ENCODE measurements at places on chromosomes 5 and 9.

DNA sequence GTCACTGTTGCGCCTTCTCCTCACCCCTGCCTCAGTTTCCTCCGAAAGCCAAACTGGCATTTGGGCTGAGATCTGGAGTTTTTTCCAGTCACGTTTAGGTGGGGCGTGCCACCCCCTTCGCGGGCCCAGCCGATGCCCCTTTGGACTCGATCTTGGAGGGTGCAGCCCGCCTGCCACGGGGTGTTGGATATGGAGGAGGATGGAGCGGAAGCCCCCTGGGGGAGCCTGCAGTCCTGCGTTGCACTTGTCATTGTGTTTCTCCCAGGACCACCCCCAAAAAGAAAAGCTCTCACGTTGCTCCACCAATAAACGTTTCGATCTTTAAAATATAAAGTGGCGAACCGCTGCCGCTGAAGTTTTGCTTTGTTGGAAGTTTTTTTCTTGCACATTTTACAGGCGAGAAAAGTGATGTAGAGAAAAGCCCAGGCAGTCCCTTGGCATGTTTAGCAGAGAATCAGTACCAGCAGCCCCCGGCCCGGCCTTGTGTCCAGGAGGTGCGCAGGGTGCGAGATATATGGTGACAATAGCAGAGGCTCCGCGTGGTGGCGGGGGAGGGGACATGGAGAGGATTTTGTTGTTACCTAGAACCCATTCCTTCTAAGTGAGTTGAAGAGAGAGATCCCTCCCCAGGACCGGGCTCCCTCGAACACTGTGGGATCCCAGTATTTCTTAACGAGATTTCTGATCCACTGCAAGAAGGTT lies 681 bp downstream of the F2R start:
- no peak for DNase-seq

GRCh38 chr9:125889476-125890419 lies 142.6 kb downstream of the PBX3 start:
- DNase-seq, result no peak

GRCh38 chr5:132907161-132907560 lies 33.7 kb downstream of the LEAP2 start:
- no peak for DNase-seq

DNA sequence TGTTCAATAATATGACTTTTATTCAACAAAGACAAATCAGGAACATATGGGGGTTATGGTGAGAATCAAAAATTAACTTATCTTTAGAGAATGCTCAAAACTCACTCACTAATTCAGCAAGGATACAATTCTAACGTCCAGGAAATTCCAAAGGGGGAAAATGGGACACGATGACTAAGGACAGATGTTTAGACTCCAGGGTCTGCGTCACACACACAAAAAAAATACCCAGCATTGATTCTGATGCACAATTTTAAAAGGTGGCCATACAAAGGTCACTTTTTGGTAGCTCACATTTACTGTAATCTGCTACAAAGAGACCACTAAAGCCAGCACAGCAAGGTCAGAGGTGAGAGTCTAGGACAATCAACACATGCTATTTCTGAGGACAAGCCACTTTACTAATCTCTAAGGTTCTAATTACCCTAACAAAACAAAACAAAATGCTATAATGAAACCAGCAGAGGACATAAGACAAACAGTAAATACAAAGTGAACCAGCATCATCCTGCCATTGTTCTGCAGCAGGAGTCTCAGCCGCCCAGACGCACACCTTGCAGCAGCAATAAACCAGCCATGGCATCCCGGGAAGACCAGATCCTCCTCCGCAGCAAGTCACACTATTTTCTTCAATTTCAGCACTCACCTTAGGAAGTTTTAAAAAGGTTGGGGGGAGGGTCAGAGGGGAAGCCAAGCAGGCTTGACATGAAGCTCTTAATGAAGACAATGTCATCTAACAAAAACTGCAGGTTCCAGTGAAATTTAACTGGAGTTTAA lies 57.8 kb downstream of the TTC39B start:
- no peak for DNase-seq

Data from stimulated activated CD4-positive, alpha-beta T cell treated with anti-CD3 and anti-CD28 coated beads, Interleukin-1b, Interleukin-23, amount 100 ng/mL, for 1 hour (primary cell).